Heart right ventricle (tissue), 16 donors: ENCODE measurements at places on chromosomes 5 and 9. TPM values are rescaled to one million over a fixed set of nuclear protein-coding genes. Genes with fewer than 3 reads are reported as not detected.

The CATSPER3 gene
- polyA plus RNA-seq, result 1.0 TPM

The PCDHGC5 gene
- polyA plus RNA-seq, result 10.2 TPM

The PCDHB6 gene
- 0.51 TPM for polyA plus RNA-seq

GRCh38 chr5:74152625-74153254 is 487.8 kb downstream of the ENC1 start:
- no peak for DNase-seq

- DNase-seq, result no peak
These were observed 17.0 kb downstream of the ERAP2 start for GRCh38 chr5:96893342-96893741.

DNA sequence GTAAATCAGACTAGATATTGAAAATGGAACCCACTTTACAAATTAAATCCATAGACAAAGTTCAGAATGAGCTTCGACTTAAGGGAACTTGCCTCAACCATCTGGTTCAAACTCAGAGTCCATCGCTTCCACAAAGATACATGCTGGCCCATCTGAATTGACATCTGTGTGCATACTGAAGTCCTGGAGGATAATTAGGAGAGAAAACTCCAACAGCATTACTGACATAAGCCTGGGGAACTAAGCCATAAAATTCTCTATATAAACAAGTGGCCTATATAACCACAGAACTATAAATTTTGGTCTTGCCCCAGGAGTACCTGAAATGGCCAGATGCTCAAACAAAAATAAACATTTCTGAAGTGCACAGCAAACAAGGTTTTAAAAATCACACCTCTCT is 94.4 kb downstream of the IZUMO3 start:
- DNase-seq, result no peak
